ENCODE measurements at places on chromosomes 2 and 18.
A peak's percentile ranks its signal among the peaks of the same experiment; 100 is the strongest.

DNA sequence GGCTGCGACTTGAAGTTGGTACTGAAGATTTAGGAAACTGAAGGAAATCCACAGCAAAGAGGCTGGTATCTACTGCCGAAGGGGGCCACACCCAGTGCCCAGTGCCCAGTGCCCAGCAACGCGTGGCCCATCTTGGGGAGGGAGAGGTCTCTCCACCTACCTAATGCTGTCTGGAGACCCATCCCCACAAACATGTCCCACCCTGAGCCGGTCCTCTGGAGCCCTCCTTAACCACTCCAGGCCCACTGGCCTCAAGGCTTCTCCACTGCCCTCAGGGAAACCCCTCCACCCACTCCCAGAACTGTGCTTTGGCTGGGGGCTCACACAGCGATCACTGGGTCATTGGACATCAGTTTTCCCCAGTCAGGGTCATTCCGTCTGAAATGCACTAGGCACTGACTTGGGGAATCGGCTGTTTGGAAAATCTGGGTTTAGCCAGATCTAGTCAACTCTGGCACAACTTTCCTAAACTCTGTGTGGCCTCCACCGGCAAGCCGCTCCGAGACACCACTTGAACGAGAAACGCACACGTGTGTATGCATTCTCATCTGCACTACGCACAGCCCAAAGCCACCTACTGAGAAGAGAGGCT is 20.1 kb downstream of the GPR55 start:
- no peak for DNase-seq

- DNase-seq, result no peak
These were observed 159.4 kb downstream of the ASB1 start for GRCh38 chr2:238585836-238586821.

DNA sequence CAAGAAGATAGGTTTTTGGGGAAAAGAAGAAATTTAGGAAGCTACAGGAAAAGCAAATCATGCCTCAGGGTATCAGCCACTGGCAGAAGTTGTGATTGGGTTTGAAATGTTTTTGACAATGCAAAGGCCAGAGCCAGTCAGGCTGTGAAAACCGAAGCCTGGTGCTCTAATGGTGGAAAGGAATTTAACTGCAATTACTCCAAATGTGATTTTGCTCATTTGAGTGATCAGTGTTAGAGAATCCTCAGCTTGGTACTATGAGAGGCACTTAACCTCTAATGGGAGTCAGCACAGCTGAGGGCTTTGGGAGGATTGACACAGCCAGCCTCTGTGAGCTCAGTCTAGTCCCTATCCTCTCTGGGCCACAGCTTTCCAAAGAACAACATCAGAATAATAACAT is 176.5 kb downstream of the LRRTM1 start:
- no peak for DNase-seq

DNA sequence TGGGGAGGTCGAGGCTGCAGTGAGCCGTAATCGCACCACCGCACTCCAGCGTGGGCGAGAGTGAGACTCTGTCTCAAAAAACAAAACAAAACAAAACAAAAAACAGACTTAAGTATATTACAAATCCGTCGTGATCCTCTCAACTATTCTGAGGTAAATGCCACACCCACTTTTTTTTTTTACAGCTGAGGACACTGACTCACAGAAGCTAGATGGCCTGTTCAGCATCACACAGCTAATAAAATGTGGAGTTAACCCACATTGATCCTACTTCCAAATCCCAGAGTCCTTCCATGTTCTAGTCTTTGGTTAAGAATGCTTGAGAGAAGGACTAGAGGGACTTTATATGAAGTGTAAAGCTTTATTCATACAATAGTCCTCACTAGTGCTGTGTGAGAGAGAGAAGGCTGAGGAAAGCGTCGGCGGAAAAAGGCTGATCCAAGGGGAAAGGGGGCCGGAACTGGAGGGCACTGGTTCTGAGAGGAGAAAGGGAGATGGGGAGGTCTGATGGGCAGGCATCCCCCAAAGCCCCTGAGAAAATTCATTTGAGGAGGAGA is 627 bp downstream of the RNF25 start:
- DNase-seq, result peak; percentile 25

DNA sequence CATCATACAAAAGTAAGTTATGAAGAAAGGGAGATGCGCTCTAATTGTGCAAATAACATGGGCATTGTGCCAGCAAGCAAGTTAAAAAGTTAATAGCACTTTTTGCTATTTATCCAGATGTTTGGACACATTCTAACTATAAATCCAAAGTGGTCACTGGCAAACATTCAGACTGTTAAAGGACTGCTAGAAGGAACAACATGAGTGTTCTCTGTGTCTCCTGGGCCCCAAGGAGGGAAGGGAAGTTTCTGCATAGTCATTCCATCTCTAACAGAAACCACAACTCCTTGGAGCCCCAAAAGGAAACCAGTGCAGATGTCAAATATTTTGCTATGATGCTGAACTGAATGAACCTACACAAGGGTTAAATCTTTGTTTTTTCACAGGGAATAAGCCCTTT is 213.3 kb upstream of the HNRNPA3 start:
- DNase-seq, result peak; percentile 75
